NCI-H1417 (cell line): ENCODE measurements at places on chromosomes 13 and 19.

DNA sequence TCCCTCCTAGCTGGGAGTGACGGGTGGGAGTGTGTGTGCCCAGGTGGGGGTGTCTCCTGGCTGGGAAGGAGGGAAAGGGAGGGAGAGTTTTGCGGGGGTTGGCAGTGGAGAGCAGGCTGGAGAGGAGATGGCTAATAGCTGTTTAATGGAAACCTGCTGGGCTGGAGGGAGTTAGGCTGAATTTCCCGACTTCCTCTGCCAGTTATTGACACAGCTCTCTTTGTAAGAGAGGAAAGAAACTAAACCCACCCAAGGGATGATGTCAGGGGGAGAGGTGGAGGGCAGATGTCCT, 10.2 kb upstream of the ILF3 start:
- DNase-seq, result peak; percentile 42

DNA sequence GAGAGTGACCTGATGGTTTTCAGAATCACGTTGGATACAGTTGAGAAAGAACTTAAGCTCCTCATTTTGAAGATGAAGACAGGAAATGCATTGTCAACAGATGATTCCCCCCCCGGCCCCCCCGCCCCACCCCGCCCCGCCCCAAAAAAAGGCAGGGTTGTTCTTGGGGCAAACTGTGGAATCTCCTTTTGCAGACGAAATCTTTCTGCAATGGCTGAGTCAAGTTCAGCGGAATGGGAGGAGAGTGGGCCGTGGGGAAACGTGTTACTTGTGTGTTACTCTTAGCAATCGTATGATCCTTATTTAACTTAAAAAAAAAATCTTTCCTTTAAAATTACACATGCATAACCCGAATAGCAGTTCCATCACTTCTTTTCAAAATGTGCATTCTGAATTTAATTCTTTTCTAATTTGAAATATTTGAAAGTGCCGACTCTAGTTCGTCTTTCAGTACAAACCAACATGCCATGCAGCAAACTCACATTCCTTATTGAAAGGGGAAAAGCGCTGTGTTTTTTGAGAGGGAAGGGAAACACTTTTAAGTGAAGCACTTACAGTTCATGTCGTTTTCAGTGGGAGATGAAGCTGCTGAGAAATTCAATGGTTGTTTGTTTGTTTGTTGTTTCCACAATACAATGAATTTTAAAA, 348.5 kb upstream of the ARGLU1 start:
- no peak for DNase-seq

- no peak for DNase-seq
Measured at GRCh38 chr19:46828484-46828883, 22.2 kb downstream of the AP2S1 start.

- DNase-seq, result no peak
Measured at GRCh38 chr13:27868641-27869435, 51.0 kb upstream of the PDX1 start.

DNA sequence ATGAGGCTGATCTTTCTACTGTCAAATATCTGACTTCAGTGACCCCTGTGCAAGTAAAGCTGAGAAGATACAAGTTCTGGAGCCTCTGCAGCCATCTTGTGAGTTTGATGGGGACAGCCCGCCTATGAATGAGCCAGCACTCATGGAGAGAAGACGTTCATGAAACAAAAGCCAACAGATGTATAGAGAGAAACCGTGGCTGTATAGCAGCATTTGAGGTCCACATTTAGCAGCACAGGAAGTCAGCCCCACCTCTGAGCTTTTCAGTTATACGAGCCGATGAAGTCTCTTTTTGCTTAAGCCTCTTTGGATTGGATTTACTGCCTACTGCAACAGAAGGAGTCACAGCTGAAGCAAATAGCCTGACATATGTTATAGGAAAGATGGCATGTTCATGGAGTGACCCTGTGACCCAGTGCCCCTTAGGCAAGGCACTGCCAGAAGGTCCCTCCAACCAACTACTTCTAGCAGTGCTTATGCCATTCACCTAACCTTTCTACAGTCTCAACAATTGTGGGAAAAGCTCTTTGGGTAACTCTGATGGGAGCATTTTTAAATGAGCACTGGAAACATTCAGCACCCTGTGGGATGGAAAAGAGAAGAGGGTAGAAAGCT, 3.5 kb upstream of the DLEU7 start:
- DNase-seq, result no peak

- no peak for DNase-seq
Measured at GRCh38 chr19:47241919-47242577, 11.0 kb upstream of the BBC3 start.

- peak; percentile 6 for DNase-seq
Measured at GRCh38 chr19:50556282-50557008, 11.8 kb downstream of the LRRC4B start.

DNA sequence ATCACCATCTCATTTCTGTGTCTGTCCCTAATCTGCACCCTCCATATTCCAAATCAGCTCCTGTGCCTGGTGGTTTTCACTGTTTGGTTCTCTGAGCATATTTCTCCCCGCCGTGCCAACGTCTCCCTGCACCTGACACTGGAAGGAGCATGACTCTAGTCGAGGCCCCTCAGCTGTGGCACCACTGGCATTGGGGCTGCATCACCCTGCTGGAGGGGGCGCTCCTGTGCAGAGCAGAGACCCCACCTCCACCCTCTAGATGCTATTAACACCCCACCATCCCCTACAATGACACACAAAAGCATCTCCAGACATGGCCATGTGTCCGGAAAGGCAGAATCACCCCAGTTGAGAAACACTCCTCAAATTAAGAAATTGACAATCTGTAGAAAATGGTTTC, 20.8 kb downstream of the ZSCAN5C start:
- DNase-seq, result no peak

DNA sequence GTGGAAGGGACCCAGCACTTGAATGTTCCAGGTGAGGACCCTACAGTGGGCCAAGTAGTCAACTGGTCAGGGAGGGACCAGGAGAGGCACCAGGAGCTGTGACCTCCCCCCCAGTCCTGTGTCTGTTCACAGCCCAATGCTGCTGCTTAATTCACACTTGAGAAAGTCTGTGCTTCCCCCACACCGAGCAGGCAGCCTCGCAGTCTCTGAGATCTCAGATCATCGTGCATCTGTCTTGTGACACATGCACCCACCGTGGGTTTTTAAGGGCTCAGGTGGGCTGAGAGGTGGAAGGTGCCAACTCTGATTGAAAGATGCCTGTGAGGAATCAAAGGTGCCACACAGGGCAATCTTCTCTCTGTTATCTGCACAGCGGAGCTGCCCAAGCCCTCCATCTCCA, 6.2 kb downstream of the CEACAM5 start:
- DNase-seq, result no peak

- no peak for DNase-seq
Measured at GRCh38 chr19:16143399-16144215, at the start of gene HSH2D. TSS of gene HSH2D (plus strand) at chr19:16143685. CDS start at chr19:16148751, 5,066 bp downstream.

DNA sequence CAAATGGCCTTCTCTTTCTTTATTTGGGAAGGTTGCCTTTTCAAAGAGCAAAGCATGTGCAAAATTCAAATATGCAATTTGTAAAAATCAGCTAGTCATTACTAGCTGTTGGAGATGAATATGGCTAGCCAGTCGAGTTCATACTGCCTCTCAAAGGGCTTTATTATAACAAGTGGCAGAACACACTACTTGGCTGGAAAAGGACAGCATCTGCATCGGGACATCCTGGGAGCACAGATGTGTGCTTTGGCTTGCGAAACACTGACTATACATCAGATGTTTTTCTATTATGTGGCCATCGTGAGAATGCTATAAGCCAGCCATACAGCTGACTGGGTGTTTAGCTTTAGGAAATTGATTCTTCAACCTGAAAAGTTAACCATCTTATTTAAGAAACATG, 424.2 kb downstream of the KCTD12 start:
- DNase-seq, result no peak

DNA sequence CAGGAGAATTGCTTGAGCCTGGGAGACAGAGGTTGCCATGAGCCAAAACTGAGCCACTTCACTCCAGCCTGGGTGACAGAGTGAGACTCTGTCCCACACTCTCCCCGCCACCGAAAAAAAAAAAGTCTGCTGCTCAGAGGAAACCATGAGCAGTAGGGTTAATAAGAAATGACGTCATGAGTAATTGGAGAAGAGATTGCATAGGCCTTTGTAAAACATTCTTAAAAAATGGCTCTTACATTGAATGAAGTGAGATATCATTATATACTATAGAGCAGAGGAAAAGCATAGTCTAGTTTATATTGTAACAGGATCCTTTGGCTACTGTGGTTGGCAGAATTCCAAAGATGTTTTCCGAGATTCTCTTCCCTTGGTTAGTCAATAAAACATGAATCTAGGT, 228.2 kb downstream of the PCDH20 start:
- no peak for DNase-seq

DNA sequence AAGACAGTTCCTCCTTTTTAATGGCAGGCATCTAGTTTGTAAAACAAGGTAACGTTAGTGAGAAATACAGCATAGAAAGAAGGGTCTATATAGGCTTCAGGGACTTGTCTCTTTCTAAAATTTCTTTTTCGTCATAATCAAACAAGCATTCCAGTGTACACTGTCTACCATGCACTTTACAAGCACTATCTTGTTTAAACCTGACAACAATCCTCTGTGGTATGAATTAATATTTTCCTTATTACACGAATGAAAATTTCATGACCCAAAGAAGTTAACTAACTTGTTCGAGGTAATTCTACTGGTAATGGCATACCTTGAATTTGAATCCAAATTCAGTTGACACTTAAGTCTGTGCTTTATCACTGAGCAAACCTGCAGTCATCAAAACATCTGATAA, 399.7 kb upstream of the NBEA start:
- no peak for DNase-seq

DNA sequence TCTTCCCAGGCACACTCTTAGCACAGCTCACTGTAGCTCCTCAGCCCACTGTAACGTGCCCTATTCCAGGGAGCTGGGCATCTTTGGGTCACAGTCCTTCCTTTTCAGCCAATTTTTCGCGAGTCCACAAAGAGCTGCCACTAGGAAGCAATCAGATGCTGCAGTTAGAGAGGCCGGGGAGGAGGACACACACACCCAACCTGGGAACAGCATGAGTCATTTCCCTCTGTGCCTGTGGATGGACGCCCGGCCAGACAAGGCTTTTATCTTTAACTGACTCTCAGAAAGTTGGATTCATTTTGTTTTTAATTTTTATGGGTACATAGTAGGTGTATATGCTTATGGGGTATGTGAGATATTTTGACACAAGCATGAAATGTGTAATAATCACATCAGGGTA, 918.6 kb downstream of the UQCRFS1 start:
- DNase-seq, result no peak

GRCh38 chr19:55116859-55117662, at the start of gene PPP1R12C:
TSS of gene PPP1R12C (minus strand) at chr19:55117637. CDS start at chr19:55117543, 94 bp downstream.
- no peak for DNase-seq

GRCh38 chr13:83563499-83563898, 318.8 kb downstream of the SLITRK1 start:
- DNase-seq, result no peak

DNA sequence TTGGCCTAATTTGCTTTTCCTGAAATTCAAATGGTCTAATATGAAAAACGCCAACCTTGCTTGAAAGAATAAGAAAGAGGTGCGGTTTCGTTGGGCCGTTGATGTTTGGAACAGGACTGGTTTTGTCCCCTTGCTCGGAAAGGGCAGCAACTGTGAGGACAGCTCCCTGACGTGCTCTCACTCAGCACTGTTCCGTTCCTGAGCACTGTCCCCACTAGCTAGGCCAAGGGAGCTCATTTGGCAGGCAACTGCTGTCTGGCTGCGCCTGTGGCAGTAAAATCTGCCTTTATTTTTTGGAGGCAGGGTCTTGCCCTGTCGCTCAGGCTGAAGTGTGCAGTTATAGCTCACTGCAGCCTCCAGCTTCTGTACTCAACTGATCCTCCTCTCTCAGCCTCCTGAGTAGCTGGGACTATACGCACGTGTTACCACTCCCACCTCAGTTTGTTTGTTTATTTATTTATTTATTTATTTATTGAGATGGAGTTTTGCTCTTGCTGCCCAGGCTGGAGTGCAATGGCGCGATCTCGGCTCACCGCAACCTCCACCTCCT, 4.5 kb downstream of the LDLR start:
- DNase-seq, result no peak

DNA sequence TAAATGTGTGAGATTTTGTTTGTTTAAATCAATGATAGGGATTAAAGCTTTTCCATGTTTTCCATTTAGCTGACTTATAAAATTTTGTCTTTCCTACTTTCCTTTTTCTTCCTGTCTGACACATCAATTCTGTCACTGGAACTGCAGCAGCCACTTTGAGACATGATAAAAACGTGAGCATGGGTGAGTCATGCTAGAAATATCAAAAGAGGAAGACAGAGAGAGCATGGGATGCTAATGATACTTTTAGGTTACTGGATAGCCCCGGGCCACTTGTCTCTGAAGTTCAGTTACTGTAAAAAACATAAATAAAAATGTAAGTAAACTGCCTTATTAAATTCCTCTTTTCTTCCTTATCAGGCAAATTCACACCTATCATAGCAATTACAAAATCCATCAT, 1332.0 kb upstream of the PCDH20 start:
- DNase-seq, result no peak

DNA sequence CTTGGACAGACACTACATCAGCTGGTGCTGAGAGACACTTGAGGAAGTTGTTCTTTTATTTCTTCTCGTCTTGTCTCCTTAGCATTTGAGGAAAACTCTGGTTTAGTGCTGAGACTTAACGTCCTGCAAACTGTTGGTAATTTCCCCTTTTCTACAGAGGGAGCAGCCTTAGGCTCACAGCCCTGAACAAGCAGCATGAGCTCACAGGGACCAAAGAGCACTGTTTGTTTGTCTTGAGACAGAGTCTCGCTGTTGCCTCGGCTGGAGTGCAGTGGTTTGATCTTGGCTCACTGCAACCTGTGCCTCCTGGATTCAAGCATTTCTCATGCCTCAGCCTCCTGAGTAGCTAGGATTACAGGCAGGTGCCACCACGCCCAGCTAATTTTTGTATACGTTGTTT, 5.5 kb downstream of the ZNF805 start:
- no peak for DNase-seq

GRCh38 chr13:106942563-106942962, 374.6 kb upstream of the ARGLU1 start:
- no peak for DNase-seq

GRCh38 chr13:91986761-91987483, 588.5 kb downstream of the GPC5 start:
- DNase-seq, result no peak

DNA sequence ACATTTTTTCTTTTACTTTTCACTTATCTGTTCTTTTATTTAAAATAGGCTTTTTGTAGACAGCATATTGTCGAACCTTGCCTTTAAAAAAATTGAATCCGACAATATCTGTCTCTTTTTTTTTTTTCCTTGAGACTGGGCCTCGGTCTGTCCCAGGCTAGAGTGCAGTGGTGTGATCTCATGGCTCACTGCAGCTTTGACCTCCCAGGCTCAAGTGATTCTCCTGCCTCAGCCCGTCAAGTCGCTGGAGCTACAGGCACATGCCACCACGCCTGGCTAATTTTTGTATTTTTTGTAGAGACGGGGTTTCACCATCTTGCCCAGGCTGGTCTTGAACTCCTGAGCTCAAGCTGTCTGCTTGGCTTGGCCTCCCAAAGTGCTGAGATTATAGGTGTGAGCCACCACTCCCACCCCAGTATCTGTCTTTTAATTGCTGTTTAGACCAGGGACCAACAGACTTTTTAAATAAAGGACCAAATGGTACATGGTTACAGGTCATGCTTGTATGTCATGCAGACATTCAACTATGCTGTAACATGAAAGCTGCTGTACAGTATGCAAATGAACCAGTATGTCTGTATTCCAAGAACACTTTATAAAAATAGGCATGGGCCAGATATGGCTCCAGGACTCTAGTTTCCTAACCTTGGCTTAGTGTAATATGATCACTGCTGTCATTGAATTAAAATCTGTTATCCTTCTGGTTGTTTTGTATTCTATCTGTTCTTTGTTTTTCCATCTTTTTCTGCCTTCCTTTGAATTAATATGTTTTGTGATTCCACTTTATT, 80.3 kb downstream of the GJA3 start:
- no peak for DNase-seq

- DNase-seq, result no peak
Measured at GRCh38 chr19:585551-586110, 4.0 kb upstream of the HCN2 start.
